T-helper 2 cell (primary cell): ENCODE measurements at places on chromosomes 5 and 9.

DNA sequence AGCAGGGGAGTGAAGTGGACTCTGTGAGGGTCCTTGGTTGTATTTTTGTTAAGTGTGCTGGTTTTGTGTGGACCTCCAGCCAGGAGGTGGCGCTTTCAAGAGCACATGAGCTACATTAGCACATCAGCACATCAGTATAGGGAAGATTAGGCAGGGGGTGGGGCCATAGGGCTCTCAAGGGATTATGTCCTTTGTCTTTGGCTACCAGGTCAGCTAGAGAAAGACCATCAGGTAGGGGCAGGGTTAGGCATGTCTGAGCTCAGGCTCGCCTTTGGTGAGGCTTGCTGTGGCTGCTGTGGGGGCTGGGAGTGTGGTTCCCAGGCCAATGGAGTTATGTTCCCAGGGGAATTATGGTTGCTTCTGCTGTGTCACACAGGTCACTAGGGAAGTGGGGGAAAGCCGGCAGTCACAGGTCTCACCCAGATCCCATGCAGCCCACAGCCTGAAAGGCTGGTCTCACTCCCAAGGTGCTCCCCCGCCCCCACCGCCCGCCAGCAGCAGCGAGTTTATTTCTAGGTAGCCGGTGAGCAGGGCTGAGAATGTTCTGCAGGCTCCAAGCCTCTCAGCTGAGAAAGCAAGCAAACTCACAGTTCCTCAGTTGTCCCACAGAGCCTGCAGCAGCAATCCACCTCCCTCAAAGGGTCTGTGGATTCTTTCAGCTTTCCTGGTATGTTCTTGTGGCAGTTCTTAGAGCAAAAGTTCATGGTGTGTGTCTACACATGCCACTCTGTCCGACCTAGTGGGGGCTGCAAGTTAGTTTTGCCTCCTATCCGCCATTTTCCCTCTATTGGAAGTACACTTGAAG lies 13.7 kb downstream of the OR1J1 start:
- no peak for DNase-seq

DNA sequence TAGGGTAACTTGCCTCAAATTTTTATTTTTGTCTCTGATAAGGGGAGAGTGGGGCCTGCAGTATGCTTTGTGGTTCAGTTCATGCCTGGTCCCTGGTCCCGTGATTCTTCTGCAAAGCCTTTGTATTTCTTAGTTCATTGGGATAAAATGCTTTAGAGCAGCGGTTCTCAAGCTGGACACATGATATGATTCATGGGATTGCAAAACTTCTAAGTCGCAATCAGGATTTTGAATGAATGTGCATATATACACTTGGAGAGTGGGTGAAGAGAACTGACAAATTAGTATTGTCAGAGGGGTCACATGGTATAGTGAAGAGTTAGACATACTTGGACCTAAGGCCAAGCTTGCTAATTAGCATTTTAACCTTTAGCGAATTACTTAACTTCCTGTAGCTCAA lies 265.4 kb upstream of the KLF9 start:
- no peak for DNase-seq

- DNase-seq, result no peak
Measured at GRCh38 chr5:154418344-154418820, 27.4 kb upstream of the SAP30L start.

DNA sequence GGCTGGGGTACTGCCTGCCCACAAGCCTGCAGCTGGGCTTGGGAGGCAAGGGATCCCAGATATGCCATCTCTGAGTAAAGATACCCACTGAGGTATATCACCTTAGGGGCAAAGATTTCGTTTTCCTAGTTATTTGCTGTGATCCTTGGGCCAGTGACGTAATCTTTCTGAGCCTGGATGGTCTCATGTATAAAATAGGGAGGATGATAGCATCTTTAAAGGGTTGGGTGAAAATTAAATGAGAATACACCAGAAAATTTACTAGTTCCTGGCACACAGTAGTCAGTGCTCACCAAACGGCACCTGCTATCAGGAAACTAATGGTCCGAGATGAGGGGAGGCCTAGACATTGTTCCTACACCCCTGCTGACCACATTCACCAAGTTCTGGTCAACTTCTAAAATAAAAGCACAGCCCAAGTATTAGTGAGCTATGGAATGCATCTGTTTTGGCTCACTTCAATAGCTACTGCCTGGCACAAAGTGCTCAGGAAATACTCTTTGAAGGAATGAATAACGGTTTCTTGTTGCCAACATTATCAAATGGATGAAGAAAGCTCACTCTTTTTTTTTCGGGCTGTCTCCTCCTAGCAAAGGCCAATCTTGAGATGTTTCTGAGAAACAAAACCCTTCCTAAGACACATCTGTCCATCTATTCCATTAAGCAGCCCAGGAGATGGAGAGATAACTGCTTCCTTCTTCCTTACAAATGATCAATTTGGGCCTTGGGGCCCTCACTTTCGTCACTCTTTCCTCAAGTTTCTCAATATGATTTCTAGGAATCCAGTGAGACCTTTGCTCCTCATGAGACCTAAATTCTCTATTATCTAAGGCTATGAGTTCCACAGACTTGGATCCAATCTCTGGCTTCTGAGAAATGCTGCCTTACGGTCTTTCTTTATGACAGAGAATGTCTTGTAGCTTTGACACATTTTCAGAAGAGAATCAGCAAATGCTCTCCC lies 98.2 kb downstream of the DPYSL3 start:
- no peak for DNase-seq

- no peak for DNase-seq
Measured at GRCh38 chr5:172866802-172867748, 33.0 kb downstream of the ERGIC1 start.

- DNase-seq, result no peak
Measured at GRCh38 chr5:169001394-169001793, 299.5 kb downstream of the SLIT3 start.

- no peak for DNase-seq
Measured at GRCh38 chr9:127104581-127105311, 17.7 kb downstream of the ANGPTL2 start.

GRCh38 chr5:10752451-10752850 lies 8.6 kb downstream of the DAP start:
- DNase-seq, result no peak

DNA sequence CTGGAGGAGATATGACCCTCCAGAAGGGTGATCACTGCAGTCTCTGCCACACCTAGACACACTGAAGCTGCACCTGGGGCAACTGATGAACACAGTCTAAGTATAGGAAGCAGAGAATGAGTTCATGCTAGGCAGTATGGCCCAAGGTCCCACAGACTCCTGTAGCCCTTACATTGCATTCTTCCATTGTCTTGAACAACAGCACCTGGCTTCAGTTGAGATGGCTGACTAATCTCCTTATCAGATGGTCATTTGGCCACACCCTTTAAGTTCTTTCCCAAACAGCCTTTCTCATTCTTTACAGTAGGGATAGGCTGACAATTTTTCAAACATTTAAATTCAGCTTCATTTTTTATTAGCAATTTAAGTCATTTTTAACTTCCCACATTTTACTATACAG lies 23.1 kb downstream of the CENPK start:
- no peak for DNase-seq

- DNase-seq, result no peak
Measured at GRCh38 chr9:624935-625500, 216.5 kb upstream of the DMRT1 start.
